WERI-Rb-1 (cell line): ENCODE measurements at places on chromosomes 2 and 18.
A peak's percentile ranks its signal among the peaks of the same experiment; 100 is the strongest.

DNA sequence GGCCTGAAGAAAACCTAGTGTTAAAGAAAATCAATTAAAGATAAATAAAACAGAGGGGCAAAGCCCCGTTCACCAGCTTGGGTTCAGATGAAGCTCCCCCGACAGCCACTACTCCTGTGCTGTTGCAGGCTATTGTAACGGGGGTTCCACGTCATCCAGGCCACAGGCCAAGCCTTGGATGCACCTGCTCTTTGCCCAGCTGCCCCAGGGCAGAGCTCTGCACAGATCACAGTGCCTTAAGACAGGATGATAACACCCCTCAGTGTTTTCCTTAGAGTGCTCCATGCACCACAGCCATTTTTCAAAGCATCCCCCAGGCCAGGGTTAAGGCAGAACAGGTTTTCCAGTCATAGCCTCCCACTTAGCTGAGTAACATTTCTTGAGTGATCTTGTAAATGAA is 32.0 kb downstream of the FASTKD2 start:
- no peak for DNase-seq

DNA sequence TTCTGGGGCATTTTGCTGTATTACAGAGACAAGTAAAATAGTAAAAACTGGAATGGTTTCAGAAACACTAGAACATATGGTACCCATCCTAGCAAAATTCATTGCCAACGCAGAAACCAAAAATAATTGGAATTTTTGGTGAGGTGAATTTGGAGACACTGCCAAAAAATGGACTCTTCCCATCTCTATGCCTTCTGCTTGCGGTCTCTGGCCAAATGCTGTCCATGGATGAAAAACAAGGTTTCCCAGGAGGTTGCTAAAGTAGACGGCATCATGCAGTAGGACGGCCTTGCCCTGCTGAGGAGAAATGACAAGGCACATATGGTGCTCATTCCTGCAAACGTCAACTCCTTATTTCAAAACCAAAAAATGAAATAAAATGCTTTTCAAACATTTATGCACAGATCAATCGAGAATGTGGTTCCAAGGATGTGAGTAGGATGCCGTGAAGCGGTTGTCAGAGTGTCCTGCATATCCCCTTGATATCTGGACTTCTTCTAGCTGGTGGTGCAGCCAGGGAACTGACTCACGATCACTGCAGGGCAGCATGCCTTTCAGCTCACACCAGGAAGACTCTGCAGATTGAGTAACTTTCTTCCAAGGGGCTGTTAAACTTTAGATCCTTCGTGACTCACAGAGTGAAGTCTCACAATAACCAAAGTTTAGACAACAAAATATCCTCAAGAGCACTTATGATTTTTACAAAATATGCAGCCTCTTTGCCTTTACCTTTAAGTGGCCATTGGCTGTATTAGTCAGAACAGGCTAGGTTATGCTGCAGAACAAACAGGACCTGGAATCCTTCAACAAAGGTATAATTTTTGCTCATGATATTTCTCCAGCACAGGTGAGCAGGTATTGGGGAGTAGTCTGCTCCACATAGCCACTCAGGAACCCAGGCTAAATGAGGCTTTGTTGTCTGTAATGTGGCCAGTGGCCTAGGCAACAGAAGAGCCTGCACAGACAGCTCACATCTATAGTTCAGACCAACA is 149.4 kb upstream of the NDUFV2 start:
- DNase-seq, result no peak

- DNase-seq, result peak; percentile 74
Measured at GRCh38 chr2:56014046-56014730, 90.6 kb upstream of the EFEMP1 start.

- no peak for DNase-seq
Measured at GRCh38 chr2:11750422-11750821, 4.0 kb downstream of the LPIN1 start.

DNA sequence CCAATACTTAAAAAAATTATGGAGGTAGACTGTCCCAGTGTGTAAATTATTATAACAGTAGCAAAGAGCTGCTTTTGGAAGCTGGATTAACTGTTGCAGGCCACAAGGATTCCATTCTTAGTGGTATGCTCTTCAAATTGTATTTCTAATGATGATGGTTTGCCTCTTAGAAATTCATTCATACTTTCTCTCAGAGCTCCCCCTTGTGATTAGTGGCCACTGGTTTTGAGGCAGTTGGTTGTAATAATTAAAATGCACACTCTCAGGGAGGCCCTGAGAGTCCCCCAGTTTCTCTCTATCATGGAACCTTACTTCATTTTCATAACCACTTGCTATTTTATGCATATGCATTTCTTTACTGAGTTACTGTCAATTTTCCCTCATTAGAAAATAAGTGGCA is 122.5 kb downstream of the PLA2R1 start:
- peak; percentile 15 for DNase-seq

DNA sequence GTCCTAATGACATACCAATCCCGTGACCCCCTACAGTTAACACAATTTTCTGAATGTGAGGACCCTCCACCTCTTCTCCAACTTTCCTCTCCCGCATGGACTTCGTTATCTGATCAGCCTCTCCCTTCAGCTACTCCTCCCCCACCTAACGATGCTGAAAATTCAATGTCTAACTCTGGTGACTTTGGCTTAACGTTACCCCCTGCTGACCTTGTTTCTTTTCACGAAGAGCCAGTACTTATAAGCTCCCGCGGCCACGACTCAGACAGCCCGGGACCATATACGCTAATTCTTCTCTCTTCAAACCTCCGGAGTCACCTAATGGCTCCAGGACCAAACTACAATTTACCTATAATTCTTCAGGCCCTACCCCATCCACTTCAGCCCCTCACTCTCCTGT is 29.2 kb downstream of the VPS54 start:
- DNase-seq, result no peak

GRCh38 chr2:58558881-58559280 is 317.8 kb upstream of the FANCL start:
- no peak for DNase-seq

DNA sequence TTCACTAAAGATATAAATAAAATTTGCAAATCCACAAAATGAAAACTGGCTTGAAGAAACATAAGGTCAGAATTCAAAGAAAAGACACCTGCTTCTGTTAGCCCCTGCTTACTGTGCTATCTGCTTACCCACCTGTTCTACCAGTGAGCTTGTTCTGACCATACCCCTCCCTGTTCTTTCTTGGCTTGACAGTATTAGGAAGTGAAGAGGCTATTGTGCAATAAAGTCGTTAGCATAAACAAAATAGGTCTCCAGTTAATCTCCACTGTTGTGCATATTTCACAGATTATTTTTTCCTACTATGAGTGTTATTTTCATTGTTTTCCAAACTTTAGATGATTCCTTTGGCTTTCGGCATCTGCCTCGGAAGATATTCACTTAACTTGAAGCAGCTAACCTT is 322.1 kb downstream of the CCDC85A start:
- no peak for DNase-seq

DNA sequence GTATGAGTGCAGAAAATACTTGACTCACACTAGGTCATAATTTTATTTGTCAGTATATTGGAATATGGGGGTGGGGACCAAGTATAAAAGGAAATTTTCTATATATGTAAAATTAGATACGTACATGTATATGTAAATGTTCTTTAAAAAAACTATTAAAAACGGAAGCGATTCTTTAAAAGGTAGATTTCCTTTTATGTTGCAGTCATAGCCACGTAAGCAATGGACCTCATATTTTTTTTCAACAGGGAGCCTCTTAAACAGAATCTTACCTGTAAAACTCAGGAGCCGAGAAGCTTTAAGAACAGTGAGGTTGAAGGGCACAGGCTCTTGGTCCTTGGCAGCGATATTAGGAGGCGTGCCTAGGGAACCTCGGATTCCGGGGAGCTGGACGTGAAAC is 3.3 kb downstream of the RHBDD1 start:
- no peak for DNase-seq

- no peak for DNase-seq
Measured at GRCh38 chr2:9280224-9280623, 73.6 kb downstream of the ASAP2 start.

DNA sequence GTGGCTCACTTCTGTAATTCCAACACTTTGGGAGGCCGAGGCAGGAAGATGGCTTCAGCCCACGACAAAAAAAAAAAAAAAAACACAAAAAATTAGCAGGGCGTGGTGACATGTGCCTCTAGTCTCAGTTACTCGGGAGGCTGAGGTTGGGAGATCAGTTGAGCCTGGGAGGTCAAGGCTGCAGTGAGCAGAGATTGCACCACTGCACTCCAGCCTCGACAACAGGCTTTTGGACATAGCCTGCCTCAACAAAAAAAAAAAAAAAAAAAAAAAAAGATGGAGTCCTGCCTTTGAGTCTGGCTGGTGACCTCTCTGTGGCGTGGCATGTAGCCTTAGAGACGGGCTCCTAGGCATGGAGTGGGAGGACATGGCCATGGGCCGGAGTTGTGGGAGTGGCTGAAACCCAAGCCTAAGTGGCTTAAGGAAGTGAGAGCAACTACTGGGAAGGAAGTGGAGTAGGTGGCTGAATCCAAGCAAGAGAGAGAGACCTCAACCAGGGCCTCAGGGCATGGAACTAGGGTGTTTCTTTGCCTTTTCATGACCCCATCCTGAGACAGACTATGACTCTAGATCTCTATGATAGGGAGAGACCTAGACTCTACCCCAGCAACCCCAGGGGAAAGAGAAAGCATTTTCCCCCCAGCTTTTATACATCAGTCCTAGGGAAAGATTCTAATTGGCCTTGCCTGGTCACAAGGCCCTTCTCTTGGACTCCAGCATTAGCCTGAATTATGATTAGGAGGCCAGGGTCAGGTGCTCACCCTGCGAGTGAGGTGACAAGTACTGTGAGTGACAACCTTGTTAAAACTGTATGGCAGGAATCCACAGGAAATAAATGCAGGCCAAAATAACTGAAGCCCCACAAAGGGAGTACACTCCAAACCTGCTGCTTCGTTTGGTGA is 34.2 kb downstream of the NPAS2 start:
- no peak for DNase-seq

- no peak for DNase-seq
Measured at GRCh38 chr2:41598161-41598894, 449.5 kb upstream of the PKDCC start.

GRCh38 chr18:63297687-63298399 is 21.7 kb downstream of the BCL2 start:
- no peak for DNase-seq

DNA sequence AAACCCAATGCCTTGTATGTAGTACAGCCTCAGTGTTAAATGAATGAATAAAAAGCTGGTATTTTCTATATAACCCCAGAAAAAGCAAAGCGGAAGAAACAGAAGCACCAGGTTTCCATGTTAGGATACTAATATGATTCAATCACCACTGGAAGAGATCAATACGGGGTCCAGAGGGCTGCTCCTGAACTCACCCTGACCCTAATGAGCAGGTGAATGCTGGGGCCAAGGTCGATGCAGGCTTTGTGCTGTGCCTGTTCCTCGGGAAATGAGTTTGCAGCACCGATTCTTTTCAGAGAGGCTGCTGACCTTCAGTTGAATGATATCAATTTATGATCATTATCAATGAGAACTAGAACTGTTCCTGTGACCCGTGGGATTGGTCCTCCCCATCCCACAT is 228.5 kb downstream of the CDCA7 start:
- no peak for DNase-seq

DNA sequence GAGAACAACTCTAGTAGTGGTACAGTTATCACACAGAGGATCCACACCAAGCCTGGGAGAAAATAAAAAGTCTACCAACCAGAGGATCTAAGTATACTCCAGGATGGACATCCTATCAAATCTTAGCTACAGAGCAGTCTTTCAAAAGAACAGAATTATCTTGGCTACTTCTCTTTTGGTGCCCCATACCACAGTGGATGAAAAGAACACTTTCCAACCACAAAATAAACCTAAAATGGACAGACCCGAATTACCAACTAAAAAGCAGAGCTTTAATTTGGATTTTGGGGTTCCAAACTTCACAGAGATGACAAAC is 116.1 kb downstream of the SRBD1 start:
- DNase-seq, result no peak

GRCh38 chr2:120829633-120830025 is 94.0 kb downstream of the GLI2 start:
- no peak for DNase-seq

- no peak for DNase-seq
Measured at GRCh38 chr18:33873112-33873511, 295.1 kb downstream of the ASXL3 start.

GRCh38 chr2:109277406-109277805 is 148.4 kb downstream of the SH3RF3 start:
- DNase-seq, result no peak

GRCh38 chr2:69123182-69123581 is 110.2 kb downstream of the ANTXR1 start:
- DNase-seq, result no peak

- no peak for DNase-seq
Measured at GRCh38 chr2:150007815-150008430, 420.3 kb upstream of the MMADHC start.

GRCh38 chr2:218089259-218089658 is 20.2 kb downstream of the RUFY4 start:
- no peak for DNase-seq
